Retina (tissue), 1 donor: ENCODE measurements at places on chromosomes 2 and 18.

GRCh38 chr18:58429442-58429841 is 199.4 kb downstream of the ALPK2 start:
- no peak for DNase-seq

- DNase-seq: no peak
Measured at GRCh38 chr18:29841631-29842030, 1200.9 kb downstream of the DSC3 start.

DNA sequence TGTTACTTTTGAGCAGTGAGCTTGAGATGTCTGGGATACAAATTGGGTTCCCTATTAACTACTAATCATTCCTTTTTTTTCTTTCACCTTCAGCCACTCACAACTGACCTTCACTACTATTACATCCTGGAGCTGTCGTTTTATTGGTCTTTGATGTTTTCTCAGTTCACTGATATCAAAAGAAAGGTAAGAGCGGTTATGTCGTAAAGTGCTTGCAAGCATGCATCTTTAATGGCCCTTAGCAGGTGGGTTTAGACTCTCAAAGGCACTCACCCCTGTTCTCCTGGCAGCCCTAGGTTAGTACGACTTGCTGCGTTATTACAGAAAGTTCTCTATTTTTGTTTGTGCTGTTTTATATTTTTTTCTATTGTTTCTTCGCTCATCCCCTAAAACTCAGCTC is 107.6 kb upstream of the NOSTRIN start:
- DNase-seq: no peak

GRCh38 chr2:1769703-1770422 is 25.5 kb upstream of the PXDN start:
- DNase-seq: peak; percentile 65

- DNase-seq: peak; percentile 50
Measured at GRCh38 chr2:235533616-235534385, 40.0 kb downstream of the AGAP1 start.

GRCh38 chr2:133733901-133734255 is 165.6 kb upstream of the NCKAP5 start:
- DNase-seq: no peak
